ENCODE measurements at places on chromosomes 12 and 14.

- no peak for DNase-seq
Measured at GRCh38 chr14:104321802-104322130, 183.4 kb downstream of the KIF26A start.

- DNase-seq, result peak; percentile 18
Measured at GRCh38 chr12:114762490-114763110, 78.6 kb upstream of the TBX3 start.

DNA sequence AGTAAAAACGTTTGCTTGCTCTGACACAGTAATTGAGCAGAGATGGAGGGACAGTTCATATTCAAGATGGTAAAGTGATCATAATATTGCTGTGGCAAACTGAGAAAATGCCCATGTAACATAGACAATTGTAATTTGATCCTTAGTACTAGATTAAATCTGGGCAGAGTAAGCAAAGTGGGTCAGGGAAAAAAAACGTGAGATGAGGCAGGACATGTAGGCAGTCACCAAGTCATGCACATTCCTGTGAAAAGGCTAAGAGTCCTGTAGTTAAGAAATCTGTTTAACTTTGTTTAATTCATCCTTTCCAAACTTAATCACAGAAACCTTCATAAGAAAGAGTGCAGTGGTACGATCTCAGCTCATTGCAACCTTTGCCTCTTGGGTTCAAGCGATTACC lies 16.1 kb downstream of the BTBD7 start:
- DNase-seq, result no peak

GRCh38 chr14:68945190-68945584 lies 33.9 kb downstream of the ACTN1 start:
- no peak for DNase-seq

DNA sequence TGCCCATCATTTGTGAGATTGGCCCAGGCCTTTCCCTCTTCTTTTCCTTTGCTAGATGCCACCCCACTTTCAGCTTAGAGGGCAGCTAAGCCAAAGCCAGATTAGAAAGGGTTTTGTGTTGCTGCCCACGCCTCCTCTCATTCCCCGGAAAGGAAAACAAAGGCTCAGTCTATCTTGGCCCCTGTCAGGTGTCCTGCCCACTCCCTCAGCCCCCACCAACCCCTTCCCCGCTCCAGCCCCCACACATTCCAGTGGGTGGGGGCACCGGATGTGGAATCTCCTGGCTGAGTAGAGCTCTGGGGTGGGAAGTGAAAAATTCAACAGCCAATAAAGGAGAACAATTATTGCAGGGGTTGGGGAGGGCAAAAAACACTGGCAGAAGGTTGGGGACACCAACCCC lies 2.2 kb downstream of the BLOC1S1 start:
- DNase-seq, result no peak

DNA sequence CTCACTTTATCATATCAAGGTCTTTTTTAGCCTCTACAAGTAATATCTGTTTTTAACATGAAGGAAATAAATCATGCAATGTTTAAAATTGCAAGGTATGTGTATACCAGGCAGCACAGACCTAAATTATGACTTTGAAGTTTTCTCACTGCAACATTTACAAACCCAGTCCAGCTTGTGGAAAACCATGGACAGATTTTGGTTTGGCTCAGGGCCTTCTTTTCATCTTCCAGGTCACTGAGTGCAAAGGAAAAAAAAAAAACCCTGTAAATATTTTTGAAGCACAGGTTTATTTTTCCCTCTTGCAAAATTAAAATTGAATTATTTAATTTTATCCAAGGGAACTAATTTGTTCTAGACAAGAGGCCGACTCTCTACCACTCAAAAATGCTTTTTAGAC lies 13.8 kb downstream of the MGP start:
- no peak for DNase-seq

GRCh38 chr12:121110211-121110940 lies 22.3 kb upstream of the P2RX7 start:
- peak; percentile 81 for DNase-seq

DNA sequence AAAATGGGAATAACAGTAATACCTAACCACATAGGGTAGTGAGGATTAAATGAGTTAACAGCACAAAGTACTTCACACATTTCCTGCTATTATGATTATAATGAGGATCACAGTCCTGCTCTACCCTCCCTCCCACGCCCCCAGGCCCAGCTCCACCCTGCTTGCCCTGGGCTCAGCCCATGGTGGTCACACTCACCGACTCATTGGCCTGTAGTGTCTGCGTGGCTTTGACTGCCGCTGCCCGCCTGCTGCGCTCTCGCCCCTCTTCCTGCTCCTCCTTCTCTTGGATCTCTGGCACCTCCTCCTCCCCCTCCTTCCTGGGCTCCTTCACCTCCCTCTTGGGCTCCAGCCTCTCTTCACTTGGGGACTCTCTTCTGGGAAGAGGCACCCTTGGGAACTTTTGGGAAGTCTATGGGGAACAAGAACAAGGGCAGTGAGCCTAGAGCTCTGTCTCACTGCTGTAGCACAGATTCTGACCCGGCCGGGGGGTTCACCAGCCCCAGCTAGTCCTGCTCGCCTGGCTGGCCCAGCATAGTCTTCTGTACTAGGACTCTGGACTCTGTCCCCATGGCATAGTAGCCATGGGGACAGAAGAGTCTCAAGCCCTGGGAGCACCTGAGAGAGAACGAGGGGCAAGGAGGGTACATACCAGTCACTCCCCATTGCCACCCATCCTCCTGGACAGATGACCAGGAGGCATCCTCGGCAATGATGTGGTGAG lies 7.1 kb upstream of the PNMA1 start:
- no peak for DNase-seq

DNA sequence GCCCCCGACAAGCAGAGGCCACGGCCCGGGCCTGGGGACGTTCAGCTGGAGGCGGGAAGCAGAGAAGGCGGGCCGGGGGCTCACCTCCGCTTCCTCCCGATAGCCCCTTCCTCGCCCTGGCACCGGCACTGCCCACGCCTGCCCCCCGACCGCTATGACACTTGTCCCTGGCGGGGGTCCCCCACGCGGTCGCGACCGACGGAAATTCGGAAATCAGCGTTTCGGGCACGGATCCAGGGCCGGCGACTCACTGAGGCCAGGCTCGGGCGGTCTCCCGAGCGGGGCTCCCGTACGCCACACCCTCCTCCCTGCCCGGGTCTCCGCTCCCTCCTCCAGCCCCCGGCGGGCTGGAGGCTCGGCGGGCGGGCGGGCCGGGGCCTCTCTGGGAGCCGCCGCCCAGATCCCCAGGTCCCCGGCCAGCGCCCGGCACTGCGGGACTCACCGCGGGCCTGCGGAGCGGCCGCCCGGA lies 581 bp downstream of the PITPNM2 start:
- no peak for DNase-seq

- no peak for DNase-seq
Measured at GRCh38 chr12:99948370-99948769, 36.4 kb downstream of the ANKS1B start.

- no peak for DNase-seq
Measured at GRCh38 chr14:76413962-76414600, 38.1 kb downstream of the ESRRB start.

DNA sequence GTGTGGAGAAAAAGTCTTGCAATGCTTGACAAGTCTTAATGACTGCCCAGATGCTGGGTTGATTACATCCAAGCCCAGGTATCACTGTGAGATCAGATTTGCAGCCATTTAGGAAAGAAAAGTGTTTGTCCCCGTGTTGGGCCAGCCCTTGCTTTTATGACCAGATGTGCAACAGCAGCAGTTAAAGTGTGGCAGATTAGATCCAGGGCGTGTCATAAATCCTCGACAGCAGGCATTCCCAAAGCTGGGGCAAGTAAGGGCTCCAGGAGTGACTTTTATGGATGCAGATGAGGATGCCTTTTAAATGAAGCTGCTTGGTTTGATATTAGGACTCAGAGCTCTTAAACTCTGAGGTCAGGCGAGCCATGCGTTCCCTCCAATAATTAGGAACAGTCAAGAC lies 1.7 kb downstream of the SMOC1 start:
- no peak for DNase-seq

DNA sequence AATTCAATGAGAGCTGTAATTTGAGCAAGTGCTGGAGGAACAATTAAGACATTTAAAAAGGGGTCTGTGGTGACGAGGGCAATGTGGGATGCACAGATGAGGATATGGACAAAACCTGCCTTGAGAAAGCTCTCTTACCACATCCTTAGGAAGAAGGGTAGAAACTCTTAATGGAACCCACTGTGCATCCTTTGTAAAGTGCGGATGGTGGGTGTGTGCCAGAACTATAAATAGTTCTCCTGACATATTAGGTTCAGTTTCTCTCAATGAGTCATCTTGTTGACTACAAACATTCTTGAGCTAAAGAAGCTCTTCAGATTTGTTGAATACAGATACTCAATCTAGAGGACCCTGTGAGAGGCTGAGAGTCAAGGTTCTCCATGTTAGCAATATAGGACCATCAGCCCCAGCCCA lies 106.1 kb upstream of the ANO4 start:
- peak; percentile 25 for DNase-seq

- no peak for DNase-seq
Measured at GRCh38 chr12:47819138-47819895, 386 bp downstream of the HDAC7 start.

GRCh38 chr12:105235281-105235731 lies 668 bp downstream of the APPL2 start:
- peak; percentile 38 for DNase-seq
